ENCODE measurements at places on chromosomes 1 and 21. TPM values are rescaled to one million over a fixed set of nuclear protein-coding genes. Genes with fewer than 3 reads are reported as not detected.
A peak's percentile ranks its signal among the peaks of the same experiment; 100 is the strongest.

GRCh38 chr1:177744906-177745305 lies 225.0 kb downstream of the SEC16B start:
- H3K4me3 ChIP-seq: no peak overlapping the region
- H3K4me1 ChIP-seq: no peaks in the 10 kb centered on the region
- no peaks in the 10 kb centered on the region for H3K27me3 ChIP-seq
- no peak for DNase-seq
- H3K36me3 ChIP-seq: no peaks in the 10 kb centered on the region

DNA sequence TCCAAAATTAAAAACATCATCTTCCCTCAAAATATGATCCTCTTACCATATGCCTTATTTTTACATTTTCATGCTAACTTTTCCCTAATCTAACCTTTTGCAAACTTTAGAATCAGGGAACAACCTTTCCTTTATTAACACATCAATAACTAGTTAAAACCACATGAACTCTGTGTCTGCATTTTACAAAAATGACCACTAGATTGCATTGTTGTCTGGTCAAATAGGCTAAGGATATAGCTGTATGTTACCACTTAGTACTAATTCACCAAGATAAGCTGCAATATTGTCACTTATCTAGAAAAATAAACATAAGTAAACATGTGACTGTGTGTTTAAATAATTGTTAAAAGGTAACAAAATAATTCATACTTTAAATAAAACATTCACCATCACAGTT lies 82.3 kb downstream of the DENND1B start:
- no peak overlapping the region for H3K4me3 ChIP-seq
- H3K4me1 ChIP-seq: no peaks in the 10 kb centered on the region
- no peaks in the 10 kb centered on the region for H3K27me3 ChIP-seq
- H3K36me3 ChIP-seq: peaks cover 12% of the 10 kb centered on the region
- H3K27ac ChIP-seq: no peak overlapping the region

- no peak overlapping the region for H3K4me3 ChIP-seq
- no peak for DNase-seq
- no peaks in the 10 kb centered on the region for H3K27me3 ChIP-seq
Observed at GRCh38 chr1:40704817-40705733, 13.6 kb downstream of the NFYC start.

Gene FNDC5
- total RNA-seq: not detected

DNA sequence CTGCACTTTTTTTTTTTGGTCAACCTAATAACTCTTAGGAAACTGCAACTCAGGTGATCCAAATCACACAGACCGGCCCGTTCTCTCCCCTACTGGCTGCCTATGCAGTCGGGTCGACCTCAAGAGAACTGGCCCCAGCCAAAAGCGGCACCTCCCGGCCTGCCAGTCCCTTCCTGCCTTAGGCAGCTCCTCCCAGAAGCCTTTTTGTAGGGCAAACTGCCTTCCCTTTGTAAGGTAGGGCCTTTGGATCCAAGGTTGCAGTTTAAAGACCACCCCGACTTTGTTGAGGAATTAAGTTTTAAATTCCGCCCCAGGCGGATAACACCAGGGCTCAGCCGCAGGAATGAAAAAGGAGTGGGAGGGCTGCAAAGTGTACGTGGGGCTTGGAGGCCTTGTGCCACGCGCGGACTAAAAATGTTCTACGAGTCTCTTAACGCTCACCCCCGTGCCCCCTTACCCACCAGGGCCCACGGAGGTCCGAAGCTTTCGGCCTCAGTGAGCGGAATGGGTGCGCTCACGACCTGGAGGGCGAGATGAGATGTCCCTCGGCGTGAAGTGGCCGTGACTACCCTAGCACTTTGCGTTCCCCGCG lies 642 bp upstream of the ST3GAL3 start:
- H3K27me3 ChIP-seq: no peaks in the 10 kb centered on the region
- H3K4me3 ChIP-seq: peak overlapping the region; percentile 58
- peaks cover 17% of the 10 kb centered on the region for H3K4me1 ChIP-seq
- H3K27ac ChIP-seq: no peak overlapping the region
- peak; percentile 8 for DNase-seq

DNA sequence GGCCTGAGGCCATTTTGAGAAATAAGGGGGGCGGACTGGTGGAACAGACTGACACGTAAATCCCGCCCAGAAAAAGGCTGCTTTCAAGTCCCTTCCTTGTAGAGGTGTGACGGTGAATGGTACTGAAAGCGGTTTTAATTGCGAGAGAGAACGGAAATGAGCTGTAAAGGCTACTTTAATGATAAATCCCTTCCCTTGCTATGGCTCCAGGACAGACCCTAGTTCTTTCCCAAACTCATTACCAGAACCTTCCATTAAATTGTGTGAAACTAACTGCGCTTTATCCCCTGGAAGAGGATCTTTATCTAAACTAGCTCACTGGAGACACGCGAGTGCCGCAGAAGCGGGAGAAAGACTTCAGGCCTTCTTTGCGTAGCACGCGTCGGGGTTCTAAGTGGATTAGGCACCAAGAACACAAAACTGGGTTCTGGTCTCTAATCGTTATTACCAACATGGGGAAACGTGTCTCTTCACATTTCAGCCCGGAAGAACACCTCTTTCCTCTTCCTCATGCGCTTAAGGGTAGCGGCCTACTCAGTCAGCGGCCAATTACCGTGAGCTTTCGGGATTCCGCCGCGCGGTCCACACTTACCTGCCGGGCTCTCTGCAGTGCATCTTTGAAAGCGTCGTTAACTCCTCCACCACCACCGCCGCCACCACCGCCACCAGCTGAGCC lies 441 bp downstream of the FUBP1 start:
- DNase-seq: peak; percentile 79
- H3K27ac ChIP-seq: peak overlapping the region; percentile 100
- H3K4me1 ChIP-seq: peaks cover 61% of the 10 kb centered on the region

Gene KLHDC7A
- total RNA-seq: not detected

Gene CCDC30
- total RNA-seq: 6.1 TPM

GRCh38 chr21:27759820-27760219 lies 792.9 kb upstream of the ADAMTS5 start:
- H3K4me1 ChIP-seq: no peaks in the 10 kb centered on the region
- H3K27ac ChIP-seq: no peak overlapping the region
- no peak for DNase-seq
- H3K27me3 ChIP-seq: no peaks in the 10 kb centered on the region

GRCh38 chr1:20640183-20640597 lies 6.9 kb downstream of the PINK1 start:
- H3K36me3 ChIP-seq: peaks cover 22% of the 10 kb centered on the region
- H3K4me1 ChIP-seq: no peaks in the 10 kb centered on the region
- no peaks in the 10 kb centered on the region for H3K27me3 ChIP-seq

DNA sequence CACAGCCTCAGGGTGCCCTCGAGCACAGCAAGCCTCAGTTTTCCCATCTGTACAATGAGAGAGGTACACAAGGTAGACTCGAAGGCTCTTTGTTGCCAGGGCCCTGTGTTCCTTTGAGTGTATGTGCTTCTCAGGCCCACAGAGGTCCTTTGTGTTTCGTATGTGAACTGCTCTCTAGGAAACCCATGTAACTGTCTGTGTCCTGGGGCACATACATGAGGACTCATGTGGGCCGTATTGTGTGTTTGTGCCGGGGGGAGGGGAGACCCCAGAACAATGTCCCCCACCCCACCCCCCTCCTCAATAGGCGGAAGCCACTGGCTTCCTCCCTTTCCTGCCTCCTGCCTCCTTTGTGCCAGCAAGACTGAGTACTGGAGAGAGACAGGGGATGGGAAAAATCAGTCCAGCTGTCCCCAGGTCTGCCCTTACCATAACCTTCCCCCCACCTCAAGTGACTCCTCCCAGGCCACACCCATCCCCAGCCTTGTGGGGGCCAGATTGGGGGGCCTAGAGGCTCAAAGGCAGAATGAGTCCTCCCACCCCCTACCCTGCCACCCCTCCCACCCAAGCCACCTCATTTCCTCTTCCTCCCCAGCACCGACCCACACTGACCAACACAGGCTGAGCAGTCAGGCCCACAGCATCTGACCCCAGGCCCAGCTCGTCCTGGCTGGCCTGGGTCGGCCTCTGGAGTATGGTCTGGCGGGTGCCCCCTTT lies at the start of gene TIE1:
TSS of gene TIE1 (plus strand) at position 605 of the 717 bp plus-strand sequence. CDS start at position 695, 90 bp downstream.
- H3K4me1 ChIP-seq: peaks cover 8% of the 10 kb centered on the region
- no peak for DNase-seq
- no peak within 1 kb of the TSS for H3K27ac ChIP-seq
- no peaks in the 10 kb centered on the region for H3K27me3 ChIP-seq

GRCh38 chr1:61226791-61227567 lies 144.6 kb downstream of the NFIA start:
- H3K27ac ChIP-seq: no peak overlapping the region
- no peak for DNase-seq
- H3K36me3 ChIP-seq: no peaks in the 10 kb centered on the region
- H3K4me1 ChIP-seq: no peaks in the 10 kb centered on the region
- peaks cover 5% of the 10 kb centered on the region for H3K27me3 ChIP-seq

GRCh38 chr21:18940791-18941190 lies 537.2 kb upstream of the TMPRSS15 start:
- no peak for DNase-seq
- H3K4me1 ChIP-seq: no peaks in the 10 kb centered on the region
- H3K4me3 ChIP-seq: no peak overlapping the region
- H3K27ac ChIP-seq: no peak overlapping the region

DNA sequence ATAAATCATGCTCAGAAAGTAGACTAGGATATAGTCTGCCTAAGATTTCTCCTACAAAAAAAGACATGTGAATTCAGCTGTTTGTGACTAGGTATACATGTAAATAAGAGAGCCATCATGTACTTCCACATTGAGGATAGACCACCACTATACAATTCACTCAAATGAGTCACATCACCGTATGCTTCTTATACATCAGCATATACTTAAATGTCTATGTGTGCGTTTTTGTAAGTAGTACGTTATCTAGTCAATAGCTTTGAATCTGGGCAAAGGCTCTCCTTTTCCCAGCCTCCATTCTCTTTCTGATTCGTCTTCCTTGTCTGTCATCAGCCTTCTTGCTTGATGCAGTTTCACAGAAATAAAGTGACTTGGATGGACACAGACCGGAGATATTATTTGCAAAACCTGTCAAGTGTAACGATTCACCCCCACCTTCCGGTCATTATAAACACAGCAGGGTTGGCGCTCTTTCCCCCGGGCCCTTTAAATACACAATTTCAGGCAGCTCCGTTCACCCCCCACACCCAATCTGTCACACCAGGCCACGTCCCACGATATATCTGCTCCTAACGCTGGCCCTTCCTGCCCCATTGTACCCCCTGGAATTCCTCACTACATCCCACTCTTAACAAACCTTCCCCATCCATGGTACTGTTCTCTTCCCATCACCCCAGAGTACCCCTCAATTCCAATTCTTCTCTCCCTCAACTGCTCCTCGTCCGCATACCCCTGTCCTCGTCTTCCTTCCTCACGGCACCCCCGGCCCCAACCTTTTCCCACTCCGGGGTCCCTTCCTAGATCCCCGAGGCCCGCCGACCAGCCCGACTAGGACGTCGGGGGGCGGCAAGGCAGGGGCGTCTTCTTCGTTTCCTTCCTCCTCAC lies 636 bp downstream of the VAMP4 start:
- DNase-seq: peak; percentile 17
- H3K36me3 ChIP-seq: peaks cover 21% of the 10 kb centered on the region
- peaks cover 50% of the 10 kb centered on the region for H3K4me1 ChIP-seq
- peak overlapping the region; percentile 92 for H3K4me3 ChIP-seq
- H3K27me3 ChIP-seq: no peaks in the 10 kb centered on the region

GRCh38 chr1:200226268-200226968 lies 183.4 kb downstream of the ZNF281 start:
- H3K27me3 ChIP-seq: no peaks in the 10 kb centered on the region
- peak overlapping the region; percentile 33 for H3K4me3 ChIP-seq
- no peaks in the 10 kb centered on the region for H3K36me3 ChIP-seq
- peaks cover 18% of the 10 kb centered on the region for H3K4me1 ChIP-seq
- no peak overlapping the region for H3K27ac ChIP-seq
- DNase-seq: peak; percentile 67

Gene ATP6V1G3
- not detected for total RNA-seq

DNA sequence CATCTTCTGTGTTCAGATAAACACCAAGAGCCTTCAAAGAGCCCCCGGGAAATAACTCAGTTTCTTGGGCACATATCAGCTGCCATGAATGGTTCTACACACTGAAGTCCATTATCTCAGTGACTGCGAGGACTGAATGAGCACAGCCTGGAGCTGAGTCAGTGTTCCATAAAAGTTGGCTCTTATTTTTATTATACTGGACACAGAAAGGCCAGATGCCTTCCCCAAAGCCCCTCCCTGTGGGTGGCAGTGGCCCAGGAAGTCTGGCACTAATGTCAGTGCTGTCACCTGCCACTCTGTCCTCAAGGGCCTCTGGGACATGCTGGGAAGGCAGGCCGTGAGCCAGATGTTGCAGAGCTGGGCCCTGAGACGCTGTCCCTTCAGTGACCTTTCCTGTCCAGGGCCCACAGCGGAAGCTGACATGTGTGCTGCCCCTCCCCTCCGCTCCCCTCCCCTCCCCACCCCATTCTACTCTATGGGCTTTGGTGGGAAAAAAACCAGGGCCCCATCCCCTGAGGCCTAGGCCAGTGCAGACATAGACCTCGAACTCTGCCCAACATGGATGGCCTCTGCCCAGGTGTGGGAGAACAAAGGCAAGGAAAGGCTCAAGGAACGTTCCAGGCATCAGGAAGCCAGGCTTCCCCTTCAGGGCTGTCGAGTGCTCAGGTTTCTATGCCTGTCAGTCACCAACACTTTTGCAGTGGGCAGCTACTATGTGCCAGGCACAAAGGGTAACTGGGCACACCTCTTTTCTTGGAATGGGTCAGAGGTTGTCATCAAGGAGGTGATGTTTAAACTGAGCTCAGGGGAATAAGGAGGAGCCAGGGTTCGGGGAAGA lies 22.4 kb upstream of the NPPB start:
- no peaks in the 10 kb centered on the region for H3K4me1 ChIP-seq
- no peaks in the 10 kb centered on the region for H3K36me3 ChIP-seq
- H3K27ac ChIP-seq: no peak overlapping the region
- DNase-seq: no peak
- no peaks in the 10 kb centered on the region for H3K27me3 ChIP-seq

- H3K36me3 ChIP-seq: no peaks in the 10 kb centered on the region
- no peaks in the 10 kb centered on the region for H3K4me1 ChIP-seq
- no peak overlapping the region for H3K27ac ChIP-seq
- no peak overlapping the region for H3K4me3 ChIP-seq
Observed at GRCh38 chr1:228071839-228072657, 10.5 kb upstream of the ARF1 start.

Gene MASP2
- total RNA-seq: not detected

DNA sequence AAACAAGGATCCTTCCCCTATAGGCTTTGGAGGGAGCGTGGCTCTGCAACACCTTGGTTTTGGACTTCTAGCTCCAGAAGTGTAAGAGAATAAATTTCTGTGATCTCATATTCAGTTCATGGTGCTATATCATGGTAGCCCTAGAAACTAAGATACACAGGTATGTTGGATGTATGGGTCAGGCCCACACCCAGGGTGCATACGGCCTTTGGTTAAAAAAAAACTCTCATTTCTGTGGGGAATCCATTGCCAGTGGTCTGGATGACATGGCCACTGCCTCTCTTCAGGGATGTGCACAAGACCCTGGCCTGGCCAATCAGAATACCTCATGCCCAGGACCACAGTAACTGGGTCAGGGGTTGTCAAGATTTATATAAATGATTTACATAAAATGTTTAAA lies 56.8 kb upstream of the CD34 start:
- H3K4me3 ChIP-seq: no peak overlapping the region
- no peak overlapping the region for H3K27ac ChIP-seq

DNA sequence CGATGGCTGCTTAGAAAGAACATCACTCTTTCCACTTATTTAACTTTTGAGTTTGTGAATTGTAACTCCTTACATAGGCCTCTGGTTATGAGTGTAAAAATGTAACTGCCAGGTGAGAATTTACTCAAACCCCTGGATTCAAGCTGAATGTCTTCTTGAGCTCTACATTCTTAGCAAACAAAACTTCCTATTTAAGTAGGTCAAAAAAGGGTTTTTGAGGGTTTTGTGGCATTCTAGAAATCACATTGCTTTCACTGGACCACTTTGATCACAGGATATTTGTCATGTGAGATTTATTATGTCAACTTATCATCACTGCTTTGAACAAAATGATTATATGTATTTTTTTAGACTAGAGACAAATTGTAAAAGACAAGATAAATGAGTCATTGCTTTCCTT lies 5.7 kb downstream of the IL23R start:
- no peaks in the 10 kb centered on the region for H3K36me3 ChIP-seq
- peak overlapping the region; percentile 75 for H3K4me3 ChIP-seq
- H3K4me1 ChIP-seq: peaks cover 25% of the 10 kb centered on the region

All from CD4-positive, CD25-positive, alpha-beta regulatory T cell (primary cell).